ENCODE measurements at places on chromosomes 1 and 21.

GRCh38 chr1:48875552-48876329 lies 99.0 kb upstream of the BEND5 start:
- no peak for DNase-seq

DNA sequence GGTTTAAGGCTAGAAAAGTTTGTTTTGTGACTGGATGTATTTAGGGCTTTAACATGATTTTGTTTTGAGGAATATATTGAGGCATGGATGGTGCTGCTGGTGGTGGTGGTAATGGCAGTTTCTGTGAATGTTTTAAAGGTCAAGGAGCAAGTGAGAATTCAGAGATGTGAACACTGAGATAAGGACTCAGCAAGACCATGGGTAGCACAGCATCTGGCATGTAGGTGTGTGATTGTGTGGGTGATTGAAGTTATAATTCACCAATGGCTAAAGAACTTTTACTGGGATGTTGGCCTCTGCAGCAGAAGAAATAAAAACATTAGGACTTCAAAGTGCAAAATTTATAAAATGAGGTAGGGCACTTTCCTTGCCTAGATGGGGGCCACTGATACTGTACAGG lies 65.9 kb downstream of the MACF1 start:
- no peak for DNase-seq

- no peak for DNase-seq
Measured at GRCh38 chr1:150809651-150810050, 1.6 kb upstream of the CTSK start.

- DNase-seq = no peak
Measured at GRCh38 chr1:156658496-156658895, 16.6 kb downstream of the BCAN start.

Measured in sciatic nerve (tissue), 2 donors.